Heart left ventricle (tissue), 16 donors: ENCODE measurements at places on chromosomes 7 and 10. TPM values are rescaled to one million over a fixed set of nuclear protein-coding genes. Genes with fewer than 3 reads are reported as not detected.

DNA sequence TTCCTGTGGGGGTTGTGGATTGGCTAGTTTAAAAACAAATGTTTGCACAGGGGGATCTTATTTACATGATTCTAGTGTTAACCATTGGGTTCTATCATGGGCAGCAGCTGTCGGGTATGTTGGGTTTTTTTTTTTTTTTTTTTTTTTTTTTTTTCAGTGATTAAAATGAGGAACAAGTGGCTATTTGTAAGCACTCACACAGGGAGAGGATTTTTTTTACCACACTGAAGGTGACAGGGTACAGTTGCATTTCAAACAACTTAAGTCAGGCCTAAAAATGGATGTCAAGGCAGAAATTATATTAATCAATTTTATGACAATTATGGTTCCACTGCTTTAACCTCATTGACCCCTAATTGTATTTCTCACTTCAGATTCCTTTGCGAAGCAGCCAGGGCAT lies 92.8 kb downstream of the CD36 start:
- DNase-seq = no peak

DNA sequence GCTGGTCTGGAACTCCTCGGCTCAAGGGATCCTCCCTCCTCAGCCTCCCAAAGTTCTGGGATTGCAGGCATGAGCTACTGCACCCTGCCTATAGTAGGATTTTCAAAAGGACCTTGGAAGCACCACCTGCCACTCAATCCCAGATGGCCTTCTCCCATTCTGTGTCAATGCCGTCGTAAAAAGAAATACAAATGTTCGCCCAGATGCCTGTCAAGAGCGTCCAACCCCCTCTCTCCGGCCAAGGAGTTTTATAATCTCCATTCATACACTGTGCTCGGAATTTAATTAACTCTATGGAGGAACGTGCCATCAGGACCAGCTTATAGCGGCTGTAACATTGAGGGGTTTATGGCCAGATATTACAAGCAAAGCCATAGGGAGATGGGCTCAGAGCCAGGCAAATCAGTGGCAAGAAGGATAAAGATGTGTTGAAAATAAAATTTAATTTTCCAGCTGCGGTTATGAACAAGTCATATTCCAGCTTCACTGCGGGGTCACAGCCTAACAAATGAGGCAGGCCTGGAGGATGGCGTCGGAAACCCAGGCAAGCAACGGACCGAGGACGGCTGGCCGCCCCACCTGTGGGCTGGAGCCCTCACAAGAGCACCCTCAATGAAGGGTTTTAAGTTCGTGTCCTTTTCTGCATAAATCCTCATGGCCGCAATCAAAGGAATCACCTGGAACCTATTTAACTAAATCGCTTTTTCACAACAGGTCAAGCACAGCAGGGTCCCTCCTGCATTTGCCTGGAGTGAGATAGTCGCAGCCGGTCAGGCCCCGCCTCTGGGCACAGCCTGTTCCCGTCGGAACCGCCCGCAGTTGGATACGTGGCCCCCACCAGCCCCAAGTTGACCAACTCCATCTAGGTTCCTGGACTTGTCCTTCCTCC lies 374.5 kb upstream of the FOXK1 start:
- no peak for DNase-seq

DNA sequence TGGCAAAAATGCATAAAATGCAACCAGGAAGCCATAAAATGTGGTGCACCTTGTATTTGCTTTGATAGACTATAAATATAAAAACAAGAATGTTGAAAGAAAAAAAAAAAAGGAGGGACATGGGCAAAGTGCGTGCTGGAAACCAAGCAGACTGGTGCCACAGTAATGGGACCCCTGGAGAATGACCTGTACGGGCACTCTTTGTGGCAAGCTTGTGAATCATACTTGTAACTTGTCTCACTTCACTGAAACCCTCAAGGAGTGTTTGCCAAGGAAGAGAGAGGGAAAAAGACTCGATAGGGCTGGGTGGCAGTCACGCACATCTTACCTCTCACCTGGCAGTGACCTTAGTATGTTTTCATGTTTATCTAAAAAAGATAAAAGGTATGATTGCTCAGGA lies 1183.6 kb downstream of the GATA3 start:
- no peak for DNase-seq

GRCh38 chr7:123581162-123581459 lies 20.5 kb upstream of the ASB15 start:
- DNase-seq = no peak

DNA sequence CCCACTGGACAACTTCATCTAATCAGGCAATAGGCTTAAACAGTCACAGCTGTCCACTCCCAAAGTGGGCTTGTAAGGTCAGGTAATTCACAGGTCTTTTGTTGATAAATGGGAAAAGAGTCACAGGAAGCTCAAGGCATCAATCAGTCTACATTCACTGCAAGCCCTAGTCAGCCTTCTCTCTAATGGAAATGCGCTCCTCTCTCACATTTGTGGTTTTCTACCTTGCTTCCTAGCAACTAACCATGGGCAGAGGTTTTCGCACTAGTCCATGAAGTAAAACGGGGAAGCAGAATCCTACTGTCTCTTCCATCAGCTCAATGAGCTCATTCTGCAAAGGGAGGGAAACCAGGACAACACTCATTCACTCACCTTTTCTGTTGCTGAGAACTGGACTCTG lies 53.5 kb upstream of the APBB1IP start:
- no peak for DNase-seq

GRCh38 chr7:123528265-123528664 lies 6.1 kb downstream of the IQUB start:
- no peak for DNase-seq

DNA sequence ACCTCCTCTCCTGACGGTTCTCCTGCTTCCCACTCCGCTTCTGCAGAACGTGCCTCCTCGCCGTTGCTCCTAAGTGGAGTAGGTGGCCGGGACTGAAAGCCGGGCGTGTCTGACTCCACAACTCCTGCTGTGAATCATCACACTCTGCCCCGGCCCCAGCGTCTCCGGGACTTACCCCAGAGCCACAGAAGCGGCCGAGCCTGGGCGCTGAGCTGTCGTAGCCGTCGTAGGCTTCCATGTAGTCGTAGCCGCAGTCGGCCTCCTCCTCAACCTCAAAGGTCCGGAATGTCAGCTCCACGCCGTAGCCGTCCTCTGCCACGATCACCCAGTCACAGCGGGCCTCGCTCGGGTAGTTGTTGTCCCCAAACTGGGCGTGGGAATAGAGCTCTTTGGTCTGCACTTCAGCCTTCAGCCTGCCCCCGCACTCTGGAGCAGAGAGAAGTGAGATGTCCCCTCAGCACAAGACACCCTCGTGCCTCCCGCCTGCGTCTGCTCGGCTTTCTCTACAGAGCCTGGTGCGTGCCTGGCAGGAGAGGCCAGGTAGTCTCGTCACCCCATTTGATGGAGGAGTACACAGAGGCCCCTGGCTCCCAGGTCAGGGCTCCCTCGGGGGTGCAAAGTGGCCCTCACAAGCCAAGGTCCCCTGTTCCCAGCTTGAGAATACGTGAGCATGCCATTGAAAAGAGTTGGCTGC lies 11.2 kb upstream of the OPALIN start:
- DNase-seq = no peak

DNA sequence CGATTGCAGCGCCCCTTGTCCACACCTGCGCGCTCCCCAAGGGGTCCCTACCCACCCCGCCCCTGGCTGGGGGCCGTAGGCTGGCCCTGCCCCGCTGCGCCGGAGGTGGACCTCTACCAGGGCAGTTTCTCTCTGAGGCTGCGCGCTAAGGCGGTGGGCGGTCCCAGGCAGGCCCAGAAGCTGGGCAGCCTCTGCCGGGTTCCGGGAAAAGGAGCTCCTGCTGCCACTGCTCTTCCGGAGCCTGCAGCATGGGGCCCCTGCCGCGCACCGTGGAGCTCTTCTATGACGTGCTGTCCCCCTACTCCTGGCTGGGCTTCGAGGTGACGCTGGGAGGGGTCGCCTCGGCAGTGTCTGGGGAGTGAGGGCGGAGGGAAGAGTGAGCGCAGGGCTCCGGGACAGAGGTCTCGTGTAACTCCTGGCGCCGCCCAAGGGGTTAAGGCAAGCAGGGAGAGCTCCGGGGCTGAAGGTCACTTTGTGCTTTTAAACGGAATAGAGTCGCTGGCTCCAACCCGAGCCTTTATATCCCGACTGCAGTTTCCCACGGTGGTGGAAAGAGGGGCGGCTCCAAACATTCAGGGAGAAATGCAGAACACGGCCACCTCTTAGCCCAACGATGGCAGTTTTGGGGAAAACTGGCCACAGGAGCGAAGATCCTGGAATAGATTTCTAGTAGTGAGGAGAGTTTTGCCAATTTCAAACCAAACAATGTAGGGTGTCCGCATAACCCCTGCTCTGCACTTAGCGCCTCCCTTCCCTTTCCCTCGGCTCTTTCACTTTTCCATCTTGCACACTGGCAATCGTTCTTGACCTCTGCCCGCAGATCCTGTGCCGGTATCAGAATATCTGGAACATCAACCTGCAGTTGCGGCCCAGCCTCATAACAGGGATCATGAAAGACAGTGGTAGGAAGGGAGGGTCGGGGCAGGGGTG lies at the start of gene GSTK1:
TSS of gene GSTK1 (plus strand) at position 176 of the 930 bp plus-strand sequence. CDS start at position 249, 73 bp downstream.
- peak; percentile 90 for DNase-seq

DNA sequence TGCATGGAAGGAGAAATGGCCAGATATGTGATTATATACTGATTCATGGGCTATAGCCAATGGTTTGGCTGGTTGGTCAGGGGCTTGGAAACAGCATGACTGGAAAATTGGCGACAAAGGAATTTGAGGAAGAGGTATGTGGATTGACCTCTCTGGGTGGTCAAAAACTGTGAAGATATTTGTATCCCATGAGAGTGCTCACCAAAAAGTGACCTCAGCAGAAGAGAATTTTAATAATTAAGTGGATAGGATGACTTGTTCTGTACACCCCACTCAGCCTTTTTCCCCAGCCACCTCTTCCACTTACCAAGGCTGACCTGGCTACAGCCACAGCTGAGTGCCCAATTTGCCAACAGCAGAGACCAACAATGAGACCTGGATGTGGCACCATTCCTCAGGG lies 146.7 kb downstream of the GPR37 start:
- DNase-seq = no peak

DNA sequence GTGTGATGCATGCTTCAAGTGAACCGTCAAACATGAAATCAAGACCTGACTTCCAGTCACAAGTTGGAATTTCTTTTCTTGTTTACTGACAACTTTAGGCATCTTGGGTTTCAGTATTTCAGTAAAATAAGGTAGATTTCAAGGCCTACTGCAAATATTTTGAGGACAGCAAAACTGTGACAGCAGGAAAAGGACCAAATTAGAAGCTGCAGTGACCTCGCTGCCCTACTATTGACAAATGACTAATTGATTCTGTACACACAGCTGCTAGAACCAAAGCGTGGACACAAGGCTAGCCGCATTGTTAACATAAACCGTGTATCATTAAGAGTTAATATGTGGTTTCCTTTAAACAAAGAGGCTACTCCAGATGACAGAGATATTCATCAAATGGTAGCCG lies 105.7 kb upstream of the SEC61G start:
- no peak for DNase-seq

GRCh38 chr7:99551334-99551733 lies 580 bp downstream of the FAM200A start:
- DNase-seq = no peak

- no peak for DNase-seq
Observed at GRCh38 chr10:4982764-4983226, 19.6 kb downstream of the AKR1C1 start.

DNA sequence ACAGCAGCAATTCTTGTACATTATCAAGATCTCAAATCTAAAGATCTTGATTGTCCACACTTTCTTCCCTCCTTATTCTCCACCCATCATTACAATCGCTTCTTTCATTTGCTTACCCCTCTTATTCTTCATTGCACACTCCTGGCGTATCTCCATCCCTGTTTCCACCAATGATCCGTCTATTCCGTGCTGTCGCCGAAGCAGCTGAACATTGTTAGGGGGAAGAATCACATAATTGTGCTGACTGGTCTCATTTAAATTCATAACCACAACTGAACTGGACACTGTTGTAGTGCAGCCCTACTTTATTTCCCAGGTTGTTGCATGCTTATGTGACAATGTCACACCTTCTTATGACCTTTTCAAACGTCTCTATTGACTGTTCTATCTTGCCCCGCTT lies 18.9 kb upstream of the NRP1 start:
- no peak for DNase-seq

- no peak for DNase-seq
Observed at GRCh38 chr10:283916-284356, 148.7 kb downstream of the ZMYND11 start.

GRCh38 chr10:51007781-51008180 lies 66.5 kb upstream of the PRKG1 start:
- no peak for DNase-seq

DNA sequence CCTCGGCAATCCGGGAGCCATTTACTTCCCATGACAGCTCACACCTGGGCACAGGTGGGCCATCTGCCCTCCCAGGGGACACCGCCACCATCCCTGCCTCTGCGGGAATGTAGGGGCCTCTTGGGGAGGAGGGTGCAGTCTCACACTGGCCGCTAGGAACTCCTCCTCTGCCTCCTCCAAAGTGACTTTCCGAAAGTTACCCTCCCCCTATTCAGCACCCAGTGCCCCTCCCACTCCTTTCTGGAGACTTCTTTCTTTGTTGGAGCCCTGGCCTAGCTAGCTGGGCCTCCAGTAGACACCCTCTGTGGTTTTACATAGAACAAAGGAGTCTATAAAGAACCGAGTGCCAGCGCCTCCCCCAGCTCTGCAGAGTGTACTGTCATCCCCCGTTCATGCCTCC lies 45.8 kb upstream of the MNX1 start:
- DNase-seq = no peak

DNA sequence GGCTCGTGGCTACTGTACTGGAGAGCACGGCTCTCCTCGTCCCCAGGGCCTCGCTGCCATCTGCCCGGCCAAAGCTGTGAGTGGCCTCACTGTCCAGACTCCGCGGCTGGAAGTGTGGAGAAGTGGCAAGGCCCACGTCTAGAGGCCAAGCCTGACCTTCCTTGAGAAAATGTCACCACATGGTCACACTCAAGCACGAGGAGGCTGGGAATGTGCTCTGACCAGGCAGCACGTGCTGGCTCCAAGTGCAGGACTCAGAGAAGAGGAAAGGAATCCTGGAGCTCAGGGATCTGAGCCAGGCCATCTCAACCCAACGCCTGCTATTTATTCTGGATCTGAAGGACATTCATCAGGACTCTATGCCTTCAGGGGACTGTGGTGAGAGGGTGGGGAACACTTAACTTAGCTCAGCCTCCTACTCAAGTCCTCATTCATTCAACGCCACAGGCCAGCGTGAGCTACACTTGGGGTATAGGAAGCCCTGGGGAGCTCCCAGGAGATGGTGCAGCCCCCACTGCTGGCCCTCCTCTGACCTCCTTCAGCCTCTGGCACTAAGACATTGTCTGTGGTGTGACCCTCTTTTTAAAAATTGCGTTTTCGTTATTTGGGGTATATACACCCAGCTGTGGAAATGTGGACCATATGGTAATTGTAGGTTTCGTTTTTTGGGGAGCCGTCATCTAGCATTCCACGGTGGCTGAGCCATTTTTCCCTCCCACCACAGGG lies 29.0 kb downstream of the EN2 start:
- no peak for DNase-seq

ACBD7 gene
- not detected for total RNA-seq

MYH16 gene
- total RNA-seq = not detected

NEBL gene
- 390 TPM for total RNA-seq

ITGB8 gene
- 2.0 TPM for total RNA-seq

KAZALD1 gene
- 10.8 TPM for total RNA-seq

CPA5 gene
- not detected for total RNA-seq

GCK gene
- 1.9 TPM for total RNA-seq

TWIST1 gene
- total RNA-seq = 0.60 TPM

ANXA8 gene
- total RNA-seq = 52.4 TPM

CELF2 gene
- 61.2 TPM for total RNA-seq

FAM13C gene
- total RNA-seq = 8.9 TPM

UCN3 gene
- not detected for total RNA-seq
